ENCODE measurements at places on chromosomes 7 and 10. TPM values are rescaled to one million over a fixed set of nuclear protein-coding genes. Genes with fewer than 3 reads are reported as not detected.

The NANOS1 gene
- total RNA-seq: 2.6 TPM

The CFAP58 gene
- total RNA-seq: 1.1 TPM

The GIMAP7 gene
- not detected for total RNA-seq

The CFAP70 gene
- total RNA-seq: 0.55 TPM

The GPER1 gene
- not detected for total RNA-seq

The MNX1 gene
- total RNA-seq: not detected

The CRYGN gene
- not detected for total RNA-seq

The SUN3 gene
- not detected for total RNA-seq

The OPN1SW gene
- not detected for total RNA-seq

The LRGUK gene
- total RNA-seq: not detected

The ITGB8 gene
- 15.1 TPM for total RNA-seq

The STYXL1 gene
- total RNA-seq: 53.4 TPM

The NKX1-2 gene
- 2.6 TPM for total RNA-seq

The EPHB6 gene
- total RNA-seq: not detected

The SLC18A3 gene
- total RNA-seq: not detected

The EIF5AL1 gene
- 0.84 TPM for total RNA-seq

The OR2A1 gene
- total RNA-seq: not detected

The GPRIN2 gene
- 0.11 TPM for total RNA-seq

The HKDC1 gene
- total RNA-seq: 0.08 TPM

The C10orf105 gene
- not detected for total RNA-seq

The PHF14 gene
- 15.9 TPM for total RNA-seq

All from hair follicular keratinocyte (primary cell).